ENCODE measurements at places on chromosomes 3 and 15.
A peak's percentile ranks its signal among the peaks of the same experiment; 100 is the strongest.

- no peak for DNase-seq
Measured at GRCh38 chr3:168417016-168417415, 321.3 kb upstream of the GOLIM4 start.

DNA sequence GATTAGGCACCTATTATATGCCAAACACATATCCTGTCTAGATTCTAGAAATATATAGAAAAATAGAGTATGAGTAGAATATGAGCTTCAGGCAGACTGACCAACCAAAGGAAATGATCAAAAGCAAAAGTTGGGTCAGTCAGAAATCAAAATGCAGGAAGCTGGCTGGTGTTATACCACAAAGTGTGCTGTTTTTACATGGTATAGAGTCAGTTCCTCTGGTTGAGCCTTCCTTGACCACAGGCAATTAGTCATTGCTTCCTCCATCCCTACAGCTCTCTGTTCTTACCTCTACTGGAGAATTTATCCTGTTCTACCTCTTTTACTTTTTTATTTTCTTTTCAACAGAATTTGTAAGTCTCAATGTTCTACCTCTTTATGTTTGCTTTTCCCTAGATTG lies 149.8 kb downstream of the TMCO5A start:
- DNase-seq: peak; percentile 28

- no peak for DNase-seq
Measured at GRCh38 chr3:122247825-122248185, 64.3 kb downstream of the CASR start.

- no peak for DNase-seq
Measured at GRCh38 chr15:31078471-31078870, 23.1 kb downstream of the TRPM1 start.

DNA sequence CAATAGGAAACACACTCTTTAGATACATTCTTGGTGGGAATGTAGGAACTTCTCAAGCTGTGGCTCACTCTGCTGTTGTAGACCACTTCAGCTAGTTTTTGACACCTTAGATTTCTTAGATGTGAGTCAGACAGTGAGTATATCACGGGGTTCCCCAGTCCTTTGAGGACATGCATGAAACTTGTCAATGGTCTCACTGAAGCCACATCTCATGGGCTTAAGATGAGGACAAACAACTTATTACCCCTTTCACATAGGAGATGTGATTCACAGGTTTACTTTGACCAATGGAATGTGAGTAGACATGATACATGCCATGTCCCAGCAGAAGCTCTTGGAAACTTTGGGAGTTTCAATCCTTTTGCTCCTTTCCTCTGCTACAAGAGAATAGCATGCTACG lies 325.5 kb downstream of the CHST2 start:
- peak; percentile 42 for DNase-seq

DNA sequence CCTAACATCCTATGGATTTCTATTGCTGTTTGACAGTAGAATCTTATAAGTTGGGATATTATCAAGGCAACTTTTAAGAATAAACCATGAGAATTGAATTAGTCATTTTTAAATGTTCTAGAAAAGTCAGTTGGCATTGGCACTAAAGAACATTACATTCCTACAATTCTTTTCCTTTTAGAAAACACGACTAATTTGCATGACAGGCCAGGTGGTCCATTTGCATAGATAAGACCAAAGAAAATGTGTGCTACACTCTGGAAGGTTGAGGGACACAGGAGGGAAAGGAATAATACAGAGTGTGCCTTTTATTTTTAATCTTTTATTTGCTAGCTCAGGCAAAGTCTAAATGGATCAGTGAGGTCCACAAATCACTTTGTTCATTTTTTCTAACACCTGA lies 962.3 kb downstream of the EPHA3 start:
- no peak for DNase-seq

- DNase-seq: no peak
Measured at GRCh38 chr3:177960722-177961121, 575.5 kb upstream of the KCNMB2 start.

DNA sequence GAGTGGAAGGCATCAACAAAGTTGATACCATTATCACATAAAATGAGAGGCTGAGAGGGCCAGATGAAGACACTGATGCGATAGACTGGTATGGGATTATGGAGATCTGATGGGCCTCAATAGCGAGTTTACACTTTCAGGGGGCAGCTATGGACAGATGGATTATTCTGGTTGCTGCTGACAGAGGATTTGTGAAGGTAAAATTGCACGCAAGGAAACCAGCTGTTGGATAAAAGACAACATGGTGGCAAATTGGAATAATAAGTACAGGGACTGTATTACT lies 203.9 kb downstream of the MBNL1 start:
- no peak for DNase-seq

DNA sequence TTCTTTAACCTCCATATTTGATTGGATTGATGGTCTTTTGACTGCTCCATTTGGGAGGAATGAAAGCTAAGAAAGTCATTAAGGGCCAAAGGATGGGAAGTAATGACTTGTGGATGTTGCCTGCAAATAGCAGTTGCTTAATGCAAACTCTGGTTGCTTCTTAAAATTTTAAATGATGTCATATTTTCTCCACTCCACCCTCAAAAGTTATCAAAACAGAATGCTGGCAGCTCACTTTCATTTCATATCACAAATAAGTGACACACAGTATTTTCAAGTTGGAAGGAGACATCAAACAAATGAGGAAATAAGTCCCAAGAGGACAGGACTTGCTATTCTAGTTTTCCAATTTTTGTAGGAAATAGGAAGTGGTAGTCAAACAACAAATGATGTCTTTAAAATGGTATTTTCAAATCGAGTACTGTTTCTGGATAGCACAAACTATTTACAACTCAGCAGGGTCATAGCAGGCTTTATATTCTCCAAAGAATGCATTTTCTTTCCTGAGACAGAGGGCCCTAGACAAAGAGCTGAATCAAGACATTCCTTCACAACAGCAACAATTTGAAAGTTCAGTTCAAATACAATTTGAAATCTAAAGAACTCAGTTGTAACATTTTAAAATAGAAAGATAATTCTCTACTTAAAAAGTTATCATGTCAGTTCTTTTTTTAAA lies 165.1 kb upstream of the UBE2E1 start:
- DNase-seq: no peak

DNA sequence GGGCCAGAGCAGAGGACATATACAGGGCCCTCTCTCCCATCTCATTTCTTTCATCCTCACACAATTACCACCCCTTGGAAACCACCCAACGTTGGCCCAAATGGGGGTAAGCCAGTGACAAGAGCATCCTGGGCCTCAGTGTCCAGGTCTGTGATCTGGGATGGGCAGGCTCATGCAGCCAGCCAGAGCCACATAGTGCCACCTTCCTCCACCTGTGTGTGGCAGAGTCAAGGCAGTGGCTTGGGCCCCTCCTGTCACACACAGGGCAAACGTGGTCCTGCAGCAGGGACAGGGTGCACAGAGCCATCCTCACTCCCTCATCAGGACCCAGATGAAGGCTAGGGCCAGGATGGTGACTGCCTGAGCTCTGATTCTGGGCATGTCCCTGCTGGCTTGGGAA lies 2.3 kb upstream of the MYL3 start:
- no peak for DNase-seq

DNA sequence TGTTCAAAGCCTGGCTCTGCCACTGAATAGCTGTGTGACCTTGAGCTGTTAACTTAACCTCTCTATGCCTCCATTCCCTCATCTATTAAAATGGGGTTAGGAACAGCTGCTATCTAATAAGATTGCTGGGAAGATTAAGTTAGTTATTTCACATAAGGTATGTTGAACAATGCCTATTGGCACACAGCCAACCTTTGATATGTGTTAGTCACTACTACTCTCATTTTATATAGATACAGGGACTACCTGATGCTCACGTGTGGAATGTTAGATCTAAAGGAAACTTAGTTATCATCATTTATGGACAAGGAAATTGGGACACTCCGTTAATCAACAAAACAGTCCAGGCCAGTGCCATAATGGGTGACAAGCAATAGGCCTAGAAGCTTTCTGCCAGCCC lies 332.4 kb upstream of the PPP2R3A start:
- no peak for DNase-seq

GRCh38 chr3:186571644-186572013 lies 1.1 kb downstream of the DNAJB11 start:
- DNase-seq: no peak

DNA sequence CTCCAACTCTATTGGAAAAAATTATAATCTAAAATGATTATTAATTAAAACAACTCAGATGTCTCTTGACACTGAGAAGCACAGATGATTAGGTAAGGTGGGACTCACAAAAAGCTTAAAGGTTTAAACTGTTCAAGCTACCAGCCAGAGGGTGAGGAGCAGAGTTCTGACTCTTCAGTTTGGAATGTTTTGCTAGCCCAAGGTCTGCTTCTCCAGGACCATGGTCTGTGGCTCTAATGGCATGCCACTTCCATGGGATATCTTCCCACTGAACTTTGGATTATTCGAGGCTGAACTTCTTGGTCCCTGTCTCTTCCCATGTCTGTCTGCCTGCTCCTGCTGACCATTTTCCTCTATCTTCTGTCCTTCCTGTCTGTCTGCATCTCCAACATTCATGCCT lies 49.2 kb downstream of the CACNA2D3 start:
- no peak for DNase-seq

- peak; percentile 83 for DNase-seq
Measured at GRCh38 chr15:69979262-69979661, 118.5 kb downstream of the TLE3 start.

GRCh38 chr3:38109580-38110313 lies 27.2 kb downstream of the ACAA1 start:
- DNase-seq: no peak

DNA sequence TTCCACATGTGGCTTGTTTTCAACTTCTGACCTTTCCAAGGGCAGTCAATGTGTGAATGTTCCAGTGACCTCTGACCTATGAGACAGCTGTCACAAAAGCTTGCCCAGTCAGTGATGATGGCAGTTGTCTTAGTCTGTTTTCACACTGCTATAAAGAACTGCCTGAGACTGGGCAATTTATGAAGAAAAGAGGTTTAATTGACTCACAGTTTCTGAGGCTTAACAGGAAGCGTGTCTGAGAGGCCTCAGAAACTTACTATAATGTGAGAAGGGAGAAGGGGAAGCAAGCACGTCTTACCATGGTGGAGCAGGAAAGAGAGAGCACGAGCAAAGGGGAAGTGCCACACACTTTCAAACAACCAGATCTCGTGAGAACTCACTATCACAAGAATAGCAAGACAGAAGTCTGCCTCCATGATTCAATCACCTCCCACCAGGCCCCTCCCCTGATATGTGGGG lies 95.6 kb downstream of the ECT2 start:
- DNase-seq: no peak

DNA sequence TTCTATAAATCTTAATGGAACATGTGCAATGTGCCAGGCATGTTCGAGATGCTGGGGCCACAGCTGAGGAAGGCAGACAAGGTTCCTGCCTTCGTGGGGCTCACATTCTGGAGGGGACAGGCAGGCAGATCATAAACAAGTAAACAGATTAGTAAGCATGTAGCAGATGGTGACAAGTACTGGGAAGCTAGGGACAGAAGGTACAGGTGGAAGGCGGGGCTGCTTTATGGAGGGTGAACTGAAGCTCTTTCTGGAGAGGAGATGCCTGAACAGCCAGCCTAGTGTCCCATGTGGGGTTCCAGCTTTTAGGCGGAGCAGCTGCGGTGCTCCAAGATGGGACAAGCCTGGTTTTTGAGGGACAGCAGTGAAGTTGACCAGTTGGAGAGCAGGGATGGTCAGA lies 74.7 kb upstream of the SNRK start:
- no peak for DNase-seq

GRCh38 chr15:56537881-56538280 lies 72.9 kb upstream of the MNS1 start:
- peak; percentile 15 for DNase-seq

- no peak for DNase-seq
Measured at GRCh38 chr15:25407950-25408349, 30.9 kb downstream of the UBE3A start.

DNA sequence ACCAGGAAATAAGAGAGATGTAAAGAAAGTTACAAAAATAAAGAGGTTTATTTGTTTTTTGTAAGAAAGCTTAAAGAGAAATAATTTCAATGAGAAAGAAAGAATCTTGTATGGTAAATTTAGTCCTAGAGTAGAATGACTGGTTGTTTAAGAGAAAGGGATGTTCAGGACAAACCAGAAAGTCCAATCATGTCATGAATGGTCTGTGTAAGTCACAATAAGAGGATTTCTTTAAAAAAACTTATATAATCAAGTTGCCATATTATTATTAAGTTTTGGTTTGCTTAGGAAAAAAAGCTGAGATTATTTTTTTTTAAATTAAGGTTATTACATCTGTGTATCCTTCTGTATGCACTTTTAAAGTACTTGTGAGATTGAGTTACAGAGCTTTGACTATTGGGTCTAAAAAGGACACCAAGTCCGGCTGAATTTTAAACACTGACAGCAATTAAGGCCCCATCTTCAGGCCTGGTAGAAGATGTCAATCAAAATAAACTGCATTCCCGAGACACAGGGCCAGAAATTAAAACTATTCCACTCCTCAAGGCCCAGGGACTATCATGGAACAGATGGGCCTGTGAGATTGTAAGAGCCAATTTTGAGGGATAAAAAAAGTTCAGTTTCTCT lies 12.2 kb downstream of the ERICH6 start:
- no peak for DNase-seq

GRCh38 chr15:68025835-68026424 lies 28.2 kb upstream of the PIAS1 start:
- no peak for DNase-seq

DNA sequence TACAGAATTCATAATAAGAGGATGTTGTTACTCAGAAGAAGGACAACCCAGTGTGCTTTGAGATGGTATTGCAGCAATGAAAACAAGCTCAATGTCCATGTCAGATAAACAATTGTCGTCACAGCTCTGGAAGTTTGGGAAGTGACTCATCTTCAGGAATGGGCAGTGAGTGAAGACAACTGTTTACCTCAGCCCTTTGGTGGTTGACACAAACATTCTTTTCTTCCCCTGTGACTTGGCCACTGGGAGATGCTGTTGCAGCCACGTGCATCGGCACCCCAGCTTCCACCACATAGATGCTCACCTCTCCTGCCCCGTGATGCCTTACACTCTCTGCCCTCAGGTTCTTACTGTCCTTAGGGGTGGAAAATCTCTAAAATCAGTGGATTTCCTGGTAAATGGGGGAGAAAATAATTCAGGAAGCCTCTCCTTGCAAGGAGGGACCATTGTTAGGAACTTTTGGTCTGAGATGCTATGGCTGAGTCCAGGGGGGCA lies 114.1 kb upstream of the GALNT15 start:
- no peak for DNase-seq

DNA sequence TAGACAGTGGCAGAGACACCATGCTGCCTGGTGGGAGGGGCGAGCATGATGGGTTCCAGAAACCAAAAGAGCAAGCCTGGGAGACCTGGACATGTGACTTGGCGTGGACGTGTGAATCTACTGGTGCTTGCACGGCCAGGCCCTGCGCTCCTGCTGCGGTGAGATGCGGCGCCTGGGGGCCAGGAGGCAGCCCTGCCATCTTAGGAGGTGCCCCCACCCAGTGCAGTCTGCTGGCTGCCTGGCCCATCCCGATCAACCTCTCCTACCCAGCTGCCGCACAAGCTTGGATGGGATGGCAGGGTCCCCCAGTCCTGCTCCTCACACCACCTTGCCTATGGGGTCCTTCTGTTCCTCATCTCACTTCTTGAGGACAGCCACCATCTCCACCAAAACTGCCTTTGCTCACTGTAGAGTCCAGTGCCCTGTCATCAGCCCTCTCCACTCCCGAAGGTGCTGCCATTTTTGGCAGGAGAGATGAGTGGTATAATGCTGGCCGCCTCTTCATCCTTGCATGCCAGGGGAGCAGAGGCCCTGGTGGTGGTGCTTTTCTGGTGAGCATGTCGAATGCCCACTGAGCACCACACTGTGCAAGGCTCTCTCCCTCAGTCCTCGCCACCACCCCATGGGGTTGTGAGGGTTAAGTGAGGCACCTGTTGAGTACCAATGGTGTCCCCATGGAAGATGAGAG lies 3.1 kb upstream of the ABTB1 start:
- no peak for DNase-seq
